Left ventricle myocardium superior (tissue), 1 donor: ENCODE measurements at places on chromosomes 13 and 19.

DNA sequence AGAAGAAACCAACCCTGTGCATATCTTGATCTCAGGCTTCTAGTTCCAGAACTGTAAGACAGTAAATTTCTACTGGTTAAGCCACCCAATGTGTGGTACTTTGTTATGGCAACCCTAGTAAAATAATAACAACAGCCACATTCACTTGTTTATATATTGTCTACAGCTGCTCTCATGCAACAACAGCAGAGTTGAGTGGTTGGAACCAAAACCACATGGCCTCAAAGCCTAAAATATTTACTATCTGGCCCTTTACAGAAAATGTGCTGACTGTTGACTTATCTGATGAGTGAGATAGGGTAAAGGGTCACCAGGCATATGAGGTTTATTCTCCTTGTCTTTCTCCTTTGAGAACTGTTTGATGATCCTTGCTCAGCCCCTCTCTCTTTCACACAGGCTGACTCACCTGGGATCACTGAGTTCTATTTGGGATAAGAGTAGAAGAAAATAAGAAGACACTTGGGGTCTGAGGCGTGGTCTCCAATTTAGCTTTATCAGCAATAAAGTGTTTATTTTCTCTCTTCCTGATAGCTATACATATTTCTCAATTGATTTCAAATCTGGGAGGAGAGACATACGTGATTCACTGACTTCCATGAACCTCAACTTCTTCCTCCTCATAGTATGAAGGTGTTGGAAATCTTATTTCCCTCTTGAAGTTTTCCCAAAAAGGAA lies 227.5 kb upstream of the STARD13 start:
- DNase-seq = no peak

GRCh38 chr13:94902722-94903407 lies 190.5 kb upstream of the SOX21 start:
- no peak for DNase-seq

DNA sequence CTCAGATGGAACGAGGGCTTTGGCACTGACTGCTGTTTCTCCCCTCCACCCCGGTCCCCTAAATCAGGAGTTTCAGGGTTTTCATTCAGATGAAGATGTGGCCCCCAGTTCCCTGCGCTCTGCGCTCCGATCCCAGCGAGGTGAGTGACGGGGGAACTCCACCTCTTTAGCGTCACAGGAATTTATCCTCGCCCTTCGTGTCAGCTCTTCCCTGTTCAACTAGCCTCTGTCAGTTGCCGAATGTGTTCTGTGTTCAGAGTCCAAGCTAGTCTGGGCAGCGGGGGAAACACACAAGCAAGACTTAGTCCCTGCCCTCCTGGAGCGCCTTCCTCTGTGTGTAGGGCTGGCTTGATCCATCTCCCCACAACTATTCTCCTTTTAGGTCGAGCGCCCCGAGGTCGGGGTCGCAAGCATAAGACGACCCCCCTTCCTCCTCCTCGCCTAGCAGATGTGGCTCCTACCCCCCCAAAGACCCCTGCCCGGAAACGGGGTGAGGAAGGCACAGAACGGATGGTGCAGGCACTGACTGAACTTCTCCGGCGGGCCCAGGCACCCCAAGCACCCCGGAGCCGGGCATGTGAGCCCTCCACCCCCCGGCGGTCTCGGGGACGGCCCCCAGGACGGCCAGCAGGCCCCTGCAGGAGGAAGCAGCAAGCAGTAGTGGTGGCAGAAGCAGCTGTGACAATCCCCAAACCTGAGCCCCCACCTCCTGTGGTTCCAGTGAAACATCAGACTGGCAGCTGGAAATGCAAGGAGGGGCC lies 1.8 kb downstream of the KMT2B start:
- DNase-seq = peak; percentile 36

GRCh38 chr13:110562696-110563462 lies 1.4 kb upstream of the RAB20 start:
- DNase-seq = no peak

- DNase-seq = no peak
These were observed 22.1 kb downstream of the CD70 start for GRCh38 chr19:6568816-6569215.

GRCh38 chr19:45769821-45770191 lies 754 bp upstream of the SIX5 start:
- peak; percentile 63 for DNase-seq

GRCh38 chr19:3506384-3507340 lies 551 bp downstream of the FZR1 start:
- DNase-seq = peak; percentile 60

- DNase-seq = no peak
These were observed 36.4 kb downstream of the ATP11A start for GRCh38 chr13:112726016-112726767.

- DNase-seq = no peak
These were observed 45.4 kb downstream of the ZIC5 start for GRCh38 chr13:99926014-99926731.

GRCh38 chr13:19882231-19882630 lies 18.8 kb upstream of the ZMYM5 start:
- DNase-seq = no peak

DNA sequence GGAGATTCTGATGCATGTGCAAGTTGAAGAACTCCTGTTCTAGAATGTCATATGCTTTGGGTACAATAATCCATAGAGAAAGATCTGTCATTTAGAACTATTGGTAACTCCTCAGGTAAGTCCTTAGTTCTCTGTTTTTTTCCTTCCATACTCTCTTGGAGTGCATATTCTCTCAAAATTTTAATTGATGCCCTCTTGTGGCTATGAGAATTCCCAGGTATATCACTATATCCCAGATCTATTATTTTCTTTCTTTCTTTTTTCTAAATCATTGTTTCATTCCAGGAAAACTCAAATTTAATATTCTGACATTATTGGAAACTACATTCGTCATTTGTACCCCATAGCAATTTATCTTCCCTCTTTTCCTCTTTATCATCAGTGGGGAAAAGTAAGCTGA lies 485.4 kb downstream of the KLF5 start:
- DNase-seq = no peak

DNA sequence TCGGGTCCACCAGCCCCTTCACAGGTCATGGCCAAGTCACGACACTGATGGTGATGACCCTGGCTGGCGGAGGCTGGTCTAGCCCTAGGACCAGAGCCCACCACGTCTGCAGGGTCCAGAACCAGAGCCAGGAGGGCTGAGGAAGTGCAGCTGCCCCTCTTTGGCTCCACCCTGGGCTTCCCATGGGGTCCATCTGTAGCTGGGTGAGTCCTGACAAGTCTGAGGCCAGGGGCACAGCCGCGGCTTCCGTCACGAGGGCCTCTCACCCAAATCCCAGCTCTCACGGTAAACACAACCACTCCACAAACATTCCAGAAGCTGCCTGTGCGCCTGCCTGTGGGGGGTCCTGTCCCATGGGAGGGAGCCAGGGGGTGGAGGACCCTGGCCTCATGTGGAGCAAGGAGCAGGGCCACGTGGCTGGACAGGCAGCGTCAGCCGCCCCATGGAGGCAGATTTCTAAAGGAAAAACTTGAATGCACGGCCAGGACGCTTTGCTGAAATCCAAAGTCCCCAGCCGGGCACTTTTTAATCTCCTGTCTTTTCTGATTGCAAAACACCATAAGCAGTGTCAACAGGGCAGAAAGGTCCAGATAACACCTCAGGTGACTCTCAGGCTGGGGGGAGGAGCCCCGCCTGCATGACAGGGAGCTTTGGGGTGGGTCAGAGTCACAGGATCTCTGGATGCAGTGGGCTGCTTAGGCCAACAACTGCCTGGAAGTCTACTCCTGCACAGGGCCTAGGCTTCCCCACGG lies 29.9 kb downstream of the CEBPG start:
- peak; percentile 22 for DNase-seq

- no peak for DNase-seq
These were observed 31.0 kb upstream of the SPRY2 start for GRCh38 chr13:80371840-80372509.

DNA sequence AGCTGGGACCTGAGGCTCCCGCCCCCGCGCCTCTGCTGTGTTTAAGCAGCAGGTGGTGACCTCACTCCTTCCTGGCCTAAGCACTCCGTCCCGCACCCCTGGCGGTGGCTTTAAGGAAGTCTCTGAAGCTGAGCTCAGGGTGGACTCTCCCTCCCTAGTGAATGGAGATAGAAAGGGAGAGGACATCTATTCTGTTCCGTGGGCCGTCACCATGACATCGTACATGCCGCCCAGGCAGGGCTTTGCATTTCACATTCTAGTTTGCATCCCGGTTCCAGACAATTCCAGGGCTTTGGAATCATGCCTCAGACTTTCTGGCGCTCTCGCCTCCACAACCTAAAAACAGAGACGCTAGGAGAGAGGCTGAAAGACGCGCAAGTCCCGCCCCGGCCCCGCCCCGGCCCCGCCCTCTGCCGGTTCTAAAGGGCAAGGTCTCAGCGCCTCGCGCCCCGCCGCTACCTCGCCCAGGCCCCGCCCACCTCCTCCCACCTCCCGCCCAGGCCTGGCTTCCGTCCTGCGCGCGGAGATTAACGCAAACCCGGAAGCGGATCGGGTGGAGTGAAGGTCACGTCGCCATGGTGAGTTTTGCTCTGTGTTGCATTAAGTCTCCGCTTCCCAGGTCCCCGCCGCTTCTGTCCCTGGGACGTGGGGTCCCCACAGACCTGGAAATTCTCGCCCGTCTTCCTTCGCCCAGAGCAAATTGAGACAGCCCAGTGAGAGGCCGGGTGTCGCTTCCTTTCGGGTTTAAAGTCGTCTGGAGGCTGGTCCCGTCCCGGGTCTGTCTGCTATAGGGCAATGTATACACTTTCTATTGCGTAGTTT lies at the start of gene ZNF808:
TSS of gene ZNF808 (plus strand) at position 535 of the 822 bp plus-strand sequence. CDS start 15,617 bp downstream, outside the sequence.
- DNase-seq = peak; percentile 99

GRCh38 chr19:5753743-5754142 lies 30.8 kb downstream of the PRR22 start:
- no peak for DNase-seq

DNA sequence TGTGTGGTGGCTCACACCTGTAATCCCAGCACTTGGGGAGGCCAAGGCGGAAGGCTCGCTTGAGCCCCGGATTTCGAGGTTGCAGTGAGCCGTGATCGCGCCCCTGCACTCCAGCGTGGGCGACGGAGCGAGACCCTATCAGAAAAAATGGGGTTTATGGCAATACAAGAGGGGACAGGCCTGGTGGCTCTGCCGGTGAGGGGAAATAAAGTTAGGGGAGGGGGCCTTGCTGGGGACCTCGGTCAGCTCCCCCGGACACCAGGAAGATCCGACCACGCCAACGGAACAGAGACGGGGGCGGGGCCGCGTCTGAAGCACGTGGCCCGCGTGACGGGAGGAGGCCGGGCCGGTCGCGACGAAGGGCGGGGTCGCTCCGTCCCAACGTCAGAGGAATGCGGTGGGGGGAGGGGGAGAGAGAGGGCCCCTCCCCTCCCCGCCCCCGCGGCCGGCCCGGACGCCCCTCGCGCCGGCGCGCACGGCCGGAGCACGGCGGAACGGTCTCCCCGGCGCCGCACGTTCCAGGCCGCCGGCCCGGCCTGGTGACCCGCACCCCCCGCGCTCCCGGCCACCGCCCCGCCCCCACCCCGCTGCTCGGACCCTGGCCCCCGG lies 1.9 kb upstream of the HNRNPL start:
- peak; percentile 97 for DNase-seq

DNA sequence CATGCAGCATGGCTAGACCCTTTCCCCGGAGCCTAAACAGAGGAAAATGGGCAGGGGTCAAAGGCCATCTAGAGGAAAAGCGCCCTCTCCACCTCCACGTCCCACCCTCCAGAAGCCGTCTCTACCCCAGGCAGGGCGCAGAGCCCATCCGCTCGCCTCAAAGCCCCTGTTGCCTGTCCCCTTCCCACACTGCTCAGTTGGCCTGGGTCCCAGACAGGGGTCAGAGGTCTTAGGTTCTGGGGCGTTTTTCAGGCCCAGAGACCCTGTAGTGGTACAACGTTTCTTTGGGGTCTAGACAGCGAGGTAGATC lies 285 bp downstream of the TMEM143 start:
- DNase-seq = no peak

DNA sequence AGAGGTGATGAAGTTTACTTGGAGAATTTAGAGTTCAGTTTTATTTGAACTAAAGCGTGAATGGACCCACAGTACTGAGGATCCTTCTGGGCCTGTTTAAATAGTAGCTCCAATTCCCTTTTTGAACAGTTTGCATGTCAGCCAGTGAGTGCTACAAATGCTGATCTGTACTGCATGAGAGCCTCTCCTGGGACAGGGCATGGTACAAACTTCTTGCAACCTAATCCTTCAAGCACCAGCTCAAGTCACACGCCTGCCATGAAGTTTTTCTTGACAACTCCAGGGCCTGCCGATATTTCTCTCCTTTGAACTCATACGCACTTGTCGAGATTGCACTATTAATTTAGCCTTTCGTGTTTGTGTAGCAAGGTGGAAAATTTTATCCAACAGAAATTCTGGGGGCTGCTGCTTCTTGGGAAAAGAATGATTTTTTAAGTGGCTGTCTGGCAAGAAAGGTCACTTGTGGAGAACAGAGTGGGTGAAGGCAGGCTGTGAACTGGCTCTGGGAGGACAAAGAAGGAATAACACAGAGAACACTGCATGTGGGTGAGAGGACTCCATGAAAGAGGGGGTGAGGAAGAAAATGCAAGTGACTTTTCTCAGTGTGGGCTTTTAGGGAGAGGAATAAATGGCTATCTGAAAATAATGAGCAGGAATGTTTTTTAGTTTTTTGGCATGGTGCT lies 192.5 kb downstream of the NDFIP2 start:
- no peak for DNase-seq

DNA sequence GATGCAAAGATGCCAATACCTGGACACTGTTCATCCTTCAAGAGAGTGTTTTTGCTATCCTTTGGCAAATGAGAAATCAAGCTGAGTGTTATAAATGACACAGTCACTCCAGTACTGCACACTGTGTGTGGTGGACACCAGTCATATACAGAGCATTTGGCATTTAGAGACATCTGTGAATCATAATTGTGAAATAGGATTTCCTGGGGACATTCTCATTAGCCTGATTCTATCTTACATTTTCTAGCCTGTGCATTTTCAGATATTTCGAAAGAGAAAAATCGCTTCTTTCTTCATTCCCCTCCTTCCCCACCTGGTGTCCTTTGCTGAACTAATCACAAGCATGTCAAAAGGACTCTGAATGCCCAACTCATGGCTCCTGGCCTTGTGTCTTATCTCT lies 781.0 kb upstream of the ARGLU1 start:
- DNase-seq = no peak

DNA sequence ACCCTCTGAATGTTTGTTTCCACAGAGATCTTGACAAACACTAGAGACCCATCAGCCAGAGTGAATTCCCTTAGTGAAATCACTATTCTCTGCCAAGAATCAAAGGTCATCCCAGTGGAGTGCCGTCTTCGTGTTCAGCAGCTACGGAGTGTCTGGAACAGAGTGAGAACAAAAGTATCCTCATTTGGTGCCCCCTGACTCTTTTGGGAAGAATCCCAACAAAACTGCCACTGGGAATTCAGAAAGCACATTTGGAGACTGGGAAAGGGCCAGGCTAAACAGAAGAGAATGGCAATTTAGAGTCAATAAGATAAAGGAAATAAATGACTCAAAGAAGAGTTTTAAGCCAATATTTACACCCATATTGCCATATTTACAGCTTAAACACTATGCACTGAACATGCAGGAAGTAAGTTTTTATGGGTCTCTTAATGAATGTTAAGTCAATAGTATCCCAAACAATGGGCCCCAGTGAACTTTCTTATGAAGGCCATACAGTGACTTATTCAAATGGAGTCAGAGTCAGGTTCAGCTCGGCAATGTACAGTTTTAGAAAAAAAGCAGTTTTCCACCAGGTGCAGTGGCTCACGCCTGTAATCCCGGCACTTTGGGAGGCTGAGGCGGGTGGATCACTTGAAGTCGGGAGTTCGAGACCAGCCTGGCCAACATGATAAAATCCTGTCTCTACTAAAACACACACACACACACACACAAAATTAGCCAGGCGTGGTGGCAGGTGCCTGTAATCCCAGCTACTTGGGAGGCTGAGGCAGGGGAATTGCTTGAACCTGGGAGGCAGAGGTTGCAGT lies 392.6 kb downstream of the KLF5 start:
- DNase-seq = no peak

GRCh38 chr19:56751078-56751489 lies 79.5 kb upstream of the ZNF835 start:
- peak; percentile 29 for DNase-seq
